ENCODE measurements at places on chromosomes 6 and 20.

GRCh38 chr6:5125152-5126006 is 40.2 kb downstream of the PPP1R3G start:
- no peak for DNase-seq

DNA sequence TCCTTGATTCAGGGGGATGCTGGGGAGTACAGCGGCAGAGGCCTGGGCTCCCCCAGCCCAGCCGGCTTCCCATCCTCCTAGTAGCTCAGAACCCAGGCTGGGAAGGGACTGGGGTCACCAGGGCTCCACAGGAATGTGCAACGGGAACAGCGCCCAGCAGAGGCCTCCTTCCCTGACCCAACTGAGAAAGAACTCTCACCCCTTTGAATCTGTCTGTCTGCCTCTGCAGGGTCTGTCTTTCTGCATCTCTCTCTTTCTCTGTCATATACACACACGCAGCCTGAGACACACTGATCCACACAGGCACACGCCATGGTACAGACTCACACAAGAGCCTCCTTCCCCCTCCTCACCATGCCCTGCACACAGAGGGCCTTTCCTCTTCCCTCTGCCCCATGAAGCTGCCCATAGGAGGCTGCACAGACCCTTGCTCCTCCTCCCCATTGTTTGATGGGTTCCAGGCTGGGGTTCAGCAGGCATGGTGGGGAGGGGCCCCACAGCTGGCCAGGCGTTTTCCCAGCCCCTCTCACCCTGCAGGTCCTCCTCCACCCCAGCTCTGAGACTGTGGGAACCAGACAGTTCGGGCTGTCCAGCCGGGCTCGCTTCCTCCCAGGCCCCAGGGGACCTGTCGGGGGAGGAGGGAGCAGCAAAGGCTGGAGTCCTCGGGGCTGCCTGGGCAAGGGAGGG is 2.8 kb downstream of the FOXS1 start:
- no peak for DNase-seq

DNA sequence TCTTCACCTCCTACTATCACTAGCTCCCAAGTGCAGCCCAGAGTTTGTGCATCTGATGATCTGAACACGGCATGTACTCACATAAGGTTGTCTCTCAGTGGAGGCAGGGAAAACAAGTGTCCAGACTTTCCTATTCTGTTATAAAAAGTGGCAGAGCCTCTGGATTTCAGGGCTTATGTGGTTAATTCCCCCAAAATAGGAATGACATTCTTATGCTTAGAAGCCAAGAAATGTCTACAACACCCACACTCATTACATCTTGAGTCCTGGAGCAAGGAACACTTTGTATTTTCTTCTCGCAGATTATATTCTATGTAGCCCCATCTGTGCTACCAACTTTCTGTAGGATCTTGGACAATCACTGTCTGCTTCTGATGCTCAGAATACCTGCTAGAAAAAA is 13.5 kb upstream of the SEMG1 start:
- no peak for DNase-seq

DNA sequence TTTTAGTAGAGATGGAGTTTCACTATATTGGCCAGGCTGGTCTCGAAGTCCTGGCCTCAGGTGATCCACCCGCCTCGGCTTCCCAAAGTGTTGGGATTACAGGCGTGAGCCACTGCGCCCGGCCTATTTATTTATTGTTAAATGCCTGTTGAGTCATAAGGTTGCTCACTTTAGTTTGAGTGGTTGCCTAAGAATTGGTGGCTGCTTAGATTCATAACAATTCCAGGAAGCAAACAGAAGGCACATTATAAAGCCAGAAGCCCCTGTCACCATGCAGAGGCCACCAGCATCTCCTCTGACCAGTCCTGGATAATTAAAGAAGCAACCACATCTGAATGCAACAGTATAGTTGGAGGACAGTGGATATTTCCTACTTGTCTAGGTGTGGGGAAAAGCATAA is 24.0 kb upstream of the ARMH2 start:
- no peak for DNase-seq

DNA sequence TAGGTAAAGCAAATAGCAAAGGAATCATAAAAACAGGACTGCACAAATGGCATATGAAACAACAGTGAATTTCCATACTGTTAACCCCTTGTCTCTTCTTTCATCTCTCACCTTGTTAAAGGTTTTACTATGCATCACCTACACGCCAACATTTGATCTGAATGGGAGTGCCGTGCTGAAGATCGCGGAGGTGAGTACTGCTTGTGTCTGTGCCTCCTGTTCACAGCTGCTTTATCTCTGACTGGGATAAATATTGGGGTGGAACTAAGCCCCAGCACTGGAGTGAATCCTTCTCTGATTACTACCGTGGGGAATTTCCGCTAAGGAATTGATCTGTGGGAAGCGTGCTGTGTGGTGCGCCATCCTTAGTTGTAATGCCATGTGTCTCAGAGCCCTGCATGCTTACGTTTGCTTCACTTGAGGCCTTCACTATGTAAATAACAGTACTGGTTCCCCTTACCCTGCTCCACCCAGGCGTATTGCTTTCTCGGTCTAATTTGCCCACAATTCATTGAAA is 11.4 kb upstream of the PBOV1 start:
- DNase-seq, result peak; percentile 46

DNA sequence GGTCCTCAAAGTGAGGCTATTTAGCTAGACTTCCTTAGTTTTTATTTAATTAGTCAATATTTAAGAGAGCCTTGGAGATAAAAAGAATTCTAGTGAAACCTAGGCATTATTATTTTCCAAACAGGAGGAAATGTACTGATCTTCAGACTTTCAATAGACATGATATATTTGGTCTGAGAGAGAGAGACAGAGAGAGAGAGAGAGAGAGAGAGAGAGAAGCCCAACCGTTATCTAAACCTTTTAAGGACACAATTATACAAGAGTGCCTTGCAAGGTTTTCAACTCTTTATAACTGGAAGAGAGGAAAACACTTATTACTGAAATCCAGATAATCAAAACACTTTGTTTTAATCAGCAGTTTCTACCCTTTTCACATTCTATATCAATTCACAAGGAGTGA is 64.8 kb downstream of the BACH2 start:
- DNase-seq, result no peak

GRCh38 chr6:6466967-6467761 is 121.4 kb upstream of the LY86 start:
- peak; percentile 3 for DNase-seq

DNA sequence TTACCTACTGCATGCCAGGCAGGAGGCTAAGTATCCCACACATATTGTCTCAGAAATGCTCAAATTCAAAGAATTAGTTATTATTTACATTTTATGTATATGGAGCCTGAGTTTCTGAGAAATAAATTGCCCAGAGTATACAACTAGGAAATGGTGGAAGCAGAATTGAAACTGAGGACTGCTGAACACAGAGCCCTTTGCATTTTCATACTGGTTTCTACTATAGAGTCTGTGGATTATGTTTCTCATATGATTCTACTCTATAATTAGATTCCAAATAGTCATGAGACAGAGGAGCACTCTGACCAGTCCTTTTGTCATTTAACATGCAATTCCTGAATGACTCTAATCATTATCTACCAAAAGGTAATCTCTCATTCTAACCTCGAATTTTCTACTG is 254.3 kb downstream of the LMBRD1 start:
- DNase-seq, result no peak

GRCh38 chr6:54981276-54981609 is 134.7 kb downstream of the FAM83B start:
- no peak for DNase-seq

GRCh38 chr20:33840759-33841435 is 29.7 kb downstream of the CHMP4B start:
- no peak for DNase-seq

DNA sequence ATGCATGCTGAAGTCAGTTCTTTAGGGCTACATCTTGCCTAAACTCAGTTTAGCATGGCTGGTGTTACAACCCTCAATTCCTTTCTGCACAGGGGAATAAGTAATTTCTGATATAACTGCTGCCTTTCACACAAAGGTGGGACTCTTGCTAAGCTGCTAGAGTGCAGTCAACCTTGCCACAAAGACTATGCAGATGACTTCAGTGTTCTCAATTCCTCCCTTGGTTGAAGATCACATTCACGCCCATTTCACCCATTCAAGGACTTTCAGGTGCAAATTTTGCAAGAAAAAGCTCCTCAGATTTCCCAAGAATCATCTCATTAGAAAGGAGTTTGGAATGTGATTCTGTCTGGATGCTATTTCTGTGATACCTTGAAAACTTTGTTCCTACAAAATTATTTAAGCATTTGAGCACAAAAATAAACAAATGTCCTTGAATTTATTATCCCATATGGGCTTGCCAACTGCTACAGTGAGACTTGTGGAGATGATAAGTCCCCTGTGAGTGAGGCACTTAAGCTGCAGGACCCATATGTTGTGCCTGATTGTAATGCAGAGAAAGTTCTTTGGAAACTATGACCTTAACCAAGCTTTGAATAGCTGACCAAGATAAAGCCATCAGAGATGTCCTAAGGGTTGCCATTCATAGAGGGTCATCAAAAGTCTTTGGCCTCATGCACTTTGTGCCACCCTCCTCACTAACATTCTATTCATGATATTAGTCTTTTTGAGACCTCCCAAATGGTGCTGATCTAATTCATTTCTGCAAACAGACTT is 111.8 kb downstream of the PLCB4 start:
- DNase-seq, result peak; percentile 70

DNA sequence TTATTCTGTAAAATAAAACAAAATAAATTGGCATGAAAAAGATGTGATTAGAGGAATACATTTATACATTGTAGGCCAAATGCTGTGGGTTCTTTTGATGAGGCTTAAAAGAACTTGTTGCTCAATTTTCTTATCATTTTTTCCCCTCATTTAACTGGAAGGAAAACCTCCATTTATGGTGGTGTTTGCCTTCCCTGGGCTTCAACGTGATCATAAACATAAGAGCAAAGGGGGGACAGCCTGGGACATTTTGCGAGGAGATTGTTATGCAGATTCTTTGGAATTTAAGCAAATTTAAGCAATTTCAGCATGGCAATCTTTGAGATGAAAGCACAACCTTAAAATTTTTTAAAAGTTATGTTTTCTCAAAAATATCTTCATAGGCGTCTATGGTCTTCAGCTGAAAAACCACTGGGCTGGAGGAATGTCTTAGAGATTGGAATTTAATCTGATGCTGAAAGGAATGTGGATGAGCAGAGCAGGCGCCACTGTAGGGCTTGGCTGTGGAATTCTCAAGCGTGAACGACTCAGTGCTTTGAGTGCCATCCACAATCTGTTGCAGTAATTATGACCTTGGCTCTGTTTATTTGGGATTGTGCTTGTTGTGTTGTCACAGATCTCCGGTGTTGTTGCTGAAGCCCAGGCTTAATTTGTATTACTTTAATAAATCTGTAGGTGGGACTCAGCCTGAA is 149.4 kb upstream of the MLIP start:
- DNase-seq, result peak; percentile 79

DNA sequence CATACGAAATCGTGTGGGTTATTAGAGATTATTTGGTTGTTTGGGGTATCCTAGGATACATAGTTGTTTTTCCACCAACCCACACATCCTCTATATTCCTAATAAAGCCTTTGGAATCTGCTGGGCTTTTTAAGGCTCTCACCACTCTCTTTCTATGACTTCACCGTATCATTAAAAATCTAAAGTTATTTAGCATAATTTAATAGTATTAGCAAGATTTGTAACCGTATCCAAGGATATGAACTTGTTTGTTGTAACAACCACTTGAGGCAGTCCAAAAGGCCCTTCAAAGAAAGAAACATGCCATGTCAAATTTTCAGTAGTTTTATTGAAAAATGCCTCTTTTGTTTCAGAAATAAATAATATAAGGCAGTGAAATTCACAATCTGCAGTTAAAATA is 121.8 kb downstream of the COL12A1 start:
- no peak for DNase-seq

- no peak for DNase-seq
Measured at GRCh38 chr6:157814883-157815282, 8.2 kb upstream of the SNX9 start.

- DNase-seq, result no peak
Measured at GRCh38 chr6:52361414-52361944, 472 bp upstream of the PAQR8 start.

- DNase-seq, result no peak
Measured at GRCh38 chr20:51931371-51931781, 129.1 kb upstream of the SALL4 start.

DNA sequence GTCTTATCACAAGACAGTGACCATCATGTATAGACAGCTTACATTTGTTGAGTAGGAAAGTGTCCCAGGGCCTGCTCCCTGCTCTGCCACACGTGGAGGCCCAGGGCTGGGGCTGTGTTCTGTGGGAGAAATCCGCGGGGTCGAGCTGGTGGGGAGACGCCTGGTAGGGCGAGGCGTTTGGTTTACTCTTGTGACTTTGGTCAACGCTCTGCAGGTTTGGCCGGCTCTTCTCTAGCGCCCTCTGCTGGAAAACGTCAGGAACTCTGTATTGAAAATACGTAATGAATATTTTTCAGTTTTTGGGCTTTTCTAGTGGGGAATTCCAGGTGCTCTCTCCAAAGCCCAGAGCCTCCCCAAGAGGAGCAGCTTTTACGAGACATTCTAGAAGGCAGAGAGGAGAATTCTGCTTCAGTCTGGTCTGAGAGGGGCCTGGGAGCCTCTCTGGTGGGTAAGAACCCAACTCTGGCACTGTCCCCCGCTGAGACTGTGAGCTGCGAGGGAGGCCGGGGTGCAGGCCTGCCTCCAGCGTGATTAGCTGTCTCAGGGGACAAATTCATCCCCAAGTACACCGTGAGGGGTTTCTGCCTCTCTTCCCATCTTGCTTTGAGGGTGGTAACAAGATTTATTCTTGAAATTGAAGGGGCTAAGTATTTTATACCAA is 112.6 kb upstream of the RALGAPA2 start:
- DNase-seq, result peak; percentile 53

DNA sequence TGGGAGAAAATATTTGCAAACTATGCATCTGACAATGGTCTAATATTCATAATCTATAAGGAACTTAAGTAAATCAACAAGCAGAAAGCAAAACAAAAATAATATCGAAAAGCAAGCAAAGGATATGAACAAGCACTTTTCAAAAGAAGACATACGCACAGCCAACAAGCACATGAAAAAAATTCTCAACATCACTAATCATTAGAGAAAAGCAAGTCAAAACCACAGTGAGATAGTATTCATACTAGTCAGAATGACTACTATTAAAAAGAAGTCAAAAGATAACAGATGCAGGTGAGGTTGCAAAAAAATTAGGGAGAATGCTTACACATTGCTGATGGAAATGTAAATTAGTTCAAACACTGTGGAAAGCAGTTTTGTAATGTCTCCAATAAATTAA is 410.2 kb downstream of the MMUT start:
- DNase-seq, result no peak

GRCh38 chr6:96939007-96939805 is 14.7 kb downstream of the KLHL32 start:
- DNase-seq, result peak; percentile 75

DNA sequence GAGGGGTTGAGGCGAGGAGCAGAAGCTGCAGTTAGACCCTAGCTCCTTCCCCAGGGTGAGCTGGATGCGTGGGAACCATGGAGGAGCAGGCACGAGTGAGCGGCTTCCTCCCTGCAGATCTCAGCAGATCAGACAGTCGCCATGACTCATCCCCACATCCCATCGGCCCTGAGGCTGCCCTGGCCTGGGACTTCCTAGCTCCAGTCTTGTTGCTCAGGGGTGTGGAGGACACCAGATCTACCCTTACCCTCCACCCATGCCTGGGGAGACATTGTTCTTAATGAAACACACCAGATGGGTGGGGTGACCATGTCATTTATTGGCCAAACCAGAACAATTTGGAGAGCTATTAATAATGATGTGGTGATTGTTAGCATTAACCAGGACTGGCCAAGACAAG is 36.3 kb upstream of the TGM2 start:
- DNase-seq, result no peak

- no peak for DNase-seq
Measured at GRCh38 chr6:143299253-143300166, 151.0 kb downstream of the ADAT2 start.

GRCh38 chr6:57130661-57131177 is 40.7 kb downstream of the ZNF451 start:
- no peak for DNase-seq

Measured in NCI-H2171 treated with DMSO at 0.1 percent for 48 hours (cell line).